ENCODE measurements at places on chromosomes 3 and 15.

DNA sequence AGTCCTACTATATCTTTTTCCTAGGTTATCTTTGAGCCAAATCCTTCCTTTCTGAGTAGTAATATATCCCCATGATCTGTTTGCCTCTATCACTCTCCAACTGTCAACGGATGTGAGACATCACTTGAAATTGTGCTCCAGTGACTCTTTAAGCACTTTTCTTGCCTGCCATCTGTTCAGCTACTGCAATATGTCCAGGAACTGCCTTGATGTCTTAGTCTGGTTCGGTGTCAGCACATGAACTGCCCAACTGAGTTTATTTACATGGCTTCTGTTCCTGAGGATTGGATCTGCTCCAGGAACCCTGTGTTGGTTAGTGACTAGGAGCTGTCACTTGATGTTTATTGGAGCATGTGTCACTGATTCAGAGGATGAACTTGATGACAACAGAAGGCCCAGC lies 116.5 kb downstream of the SLC9A9 start:
- peak; percentile 99 for DNase-seq

GRCh38 chr3:150215616-150216015 lies 192.5 kb upstream of the TSC22D2 start:
- no peak for DNase-seq

- no peak for DNase-seq
Observed at GRCh38 chr3:27034255-27034654, 334.9 kb downstream of the NEK10 start.

DNA sequence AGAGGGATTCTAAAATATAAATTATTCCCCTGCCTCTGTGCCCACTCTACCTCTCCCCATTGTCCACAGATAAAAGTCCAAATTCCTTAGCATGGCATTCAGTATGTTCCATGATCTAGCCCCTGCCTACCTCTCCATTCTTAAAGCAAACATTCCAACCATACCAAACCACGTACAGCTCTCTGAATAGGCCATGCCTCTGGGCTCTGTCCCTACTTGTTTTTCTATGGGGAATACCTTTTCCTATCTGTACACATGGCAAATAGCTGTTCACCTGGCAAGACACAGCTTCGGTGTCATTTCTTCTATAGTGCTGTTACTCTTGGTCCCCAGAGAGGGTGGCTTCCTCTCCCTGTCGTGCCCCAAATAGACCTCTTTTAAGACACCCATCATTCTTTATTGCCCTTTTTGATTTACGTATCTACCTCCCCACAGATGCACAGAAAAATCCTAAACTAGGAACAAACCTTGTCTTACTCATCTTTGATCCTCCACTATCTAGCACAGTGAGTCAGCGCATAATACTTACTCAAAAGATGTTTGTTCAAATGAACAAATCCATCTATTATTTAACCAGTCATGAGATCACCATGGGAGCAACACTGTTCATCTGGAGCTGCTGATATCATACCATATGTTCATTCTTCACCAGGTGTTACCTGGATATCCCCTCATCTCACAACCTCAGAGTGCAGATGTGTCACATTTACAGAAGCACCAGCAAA lies 329.8 kb downstream of the THSD4 start:
- no peak for DNase-seq

GRCh38 chr3:119639494-119640350 lies 20.7 kb downstream of the POPDC2 start:
- no peak for DNase-seq

DNA sequence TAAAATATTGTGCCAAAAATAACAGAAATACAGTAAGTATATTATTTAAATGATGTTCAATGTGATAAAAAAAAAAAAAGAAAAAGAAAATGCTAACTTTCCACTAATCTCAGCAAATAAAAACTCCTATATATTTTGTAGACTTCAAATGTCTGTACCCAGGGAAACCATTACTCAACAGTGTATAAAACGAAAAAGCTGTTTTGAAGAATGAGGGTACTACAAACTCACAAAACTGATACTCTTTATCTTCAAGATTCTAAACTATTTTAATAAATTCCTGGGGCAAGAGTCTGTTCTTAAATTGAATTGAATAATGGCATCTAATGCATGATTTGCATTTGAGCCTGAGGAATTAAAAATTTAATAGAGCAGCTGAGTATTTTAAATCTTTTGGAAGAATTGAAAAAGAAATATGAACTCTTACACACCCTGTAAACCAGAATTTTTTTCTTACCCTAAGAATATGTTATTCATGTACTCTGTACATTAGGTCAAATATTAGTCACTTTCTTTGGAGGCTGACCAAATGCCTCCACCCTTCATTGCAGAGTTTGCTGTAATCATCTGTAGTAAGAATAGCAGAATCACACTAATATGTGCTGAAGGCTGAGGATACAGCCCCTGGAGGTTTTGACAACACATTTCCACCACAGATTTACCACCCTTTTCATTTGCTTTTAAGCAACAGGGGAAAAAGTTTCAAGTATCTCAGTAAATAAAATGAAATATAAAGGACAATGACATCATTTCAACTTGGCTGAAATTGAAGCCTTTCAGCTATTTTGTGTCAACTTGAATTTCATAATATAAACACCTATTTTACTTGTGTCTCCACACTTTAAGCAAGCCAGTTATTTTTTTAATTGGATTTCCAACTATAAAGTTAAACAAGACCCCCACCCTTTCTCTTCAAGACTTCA lies 79.7 kb downstream of the FBN1 start:
- DNase-seq, result no peak

- DNase-seq, result no peak
Observed at GRCh38 chr3:33299395-33300081, 22.3 kb downstream of the FBXL2 start.

DNA sequence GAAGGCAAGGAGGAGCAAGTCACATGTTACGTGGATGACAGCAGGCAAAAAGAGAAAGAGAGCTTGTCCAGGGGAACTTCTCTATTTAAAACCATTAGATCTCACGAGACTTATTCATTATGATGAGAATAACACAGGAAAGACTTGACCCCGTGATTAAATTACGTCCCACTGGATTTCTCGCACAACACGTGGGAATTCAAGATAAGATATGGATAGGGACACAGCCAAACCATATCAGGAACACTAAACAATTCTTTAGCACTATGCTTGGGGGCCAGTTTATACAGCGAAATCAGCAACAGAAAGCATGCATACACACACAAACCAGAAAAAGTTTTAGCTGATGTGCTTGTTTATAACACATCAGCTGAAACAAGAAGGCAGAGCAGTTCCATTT lies 704.2 kb downstream of the OTOL1 start:
- no peak for DNase-seq

- no peak for DNase-seq
Observed at GRCh38 chr3:141462176-141462859, 24.5 kb upstream of the RASA2 start.

DNA sequence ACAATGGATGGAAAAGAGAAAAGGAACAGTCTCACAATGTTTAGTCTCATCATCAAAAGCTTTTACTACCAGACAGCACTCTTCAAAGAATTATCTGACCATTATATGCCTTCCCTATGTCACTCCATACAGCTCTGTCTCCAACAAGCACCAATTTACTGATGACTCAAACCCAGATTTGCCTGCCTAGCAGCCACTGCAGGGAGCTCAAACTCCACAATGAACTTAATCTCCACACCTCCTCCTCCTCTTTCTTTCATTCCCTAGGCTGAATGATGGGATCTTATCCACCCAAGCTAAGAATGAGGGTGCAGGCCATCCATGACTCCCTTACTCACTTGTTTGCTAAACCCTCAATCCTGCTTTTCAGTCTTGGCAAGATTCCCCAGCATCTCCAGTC lies 45.5 kb downstream of the NBEAL2 start:
- DNase-seq, result no peak

DNA sequence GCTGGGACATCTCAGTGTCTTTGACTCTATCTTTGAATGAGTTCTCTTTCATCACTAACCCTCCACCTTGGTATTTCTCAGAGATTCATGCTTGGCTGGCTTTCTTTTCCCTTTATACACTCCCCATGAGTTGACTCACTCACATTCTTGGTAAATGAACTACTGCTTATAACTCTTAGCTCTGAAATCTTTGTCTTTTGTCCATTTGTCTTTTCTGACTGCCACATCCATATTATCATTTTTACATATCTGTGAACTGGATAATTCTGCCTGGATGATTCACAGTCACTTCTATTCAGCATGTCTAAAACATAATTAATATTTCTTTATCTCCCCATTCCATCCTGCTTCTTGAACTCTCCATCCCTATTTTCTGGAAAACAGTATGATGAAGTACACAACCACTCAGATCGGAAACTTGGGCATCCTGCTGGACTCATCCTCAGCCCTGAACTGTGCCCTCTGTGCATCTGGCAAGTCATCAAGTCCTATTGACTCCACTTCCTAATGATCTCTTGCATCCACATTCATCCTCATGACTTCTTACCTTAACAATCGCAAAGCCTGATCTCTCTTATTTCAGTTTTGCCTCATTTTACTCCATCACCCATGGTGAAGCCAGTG lies 66.9 kb downstream of the KCNAB1 start:
- DNase-seq, result no peak

DNA sequence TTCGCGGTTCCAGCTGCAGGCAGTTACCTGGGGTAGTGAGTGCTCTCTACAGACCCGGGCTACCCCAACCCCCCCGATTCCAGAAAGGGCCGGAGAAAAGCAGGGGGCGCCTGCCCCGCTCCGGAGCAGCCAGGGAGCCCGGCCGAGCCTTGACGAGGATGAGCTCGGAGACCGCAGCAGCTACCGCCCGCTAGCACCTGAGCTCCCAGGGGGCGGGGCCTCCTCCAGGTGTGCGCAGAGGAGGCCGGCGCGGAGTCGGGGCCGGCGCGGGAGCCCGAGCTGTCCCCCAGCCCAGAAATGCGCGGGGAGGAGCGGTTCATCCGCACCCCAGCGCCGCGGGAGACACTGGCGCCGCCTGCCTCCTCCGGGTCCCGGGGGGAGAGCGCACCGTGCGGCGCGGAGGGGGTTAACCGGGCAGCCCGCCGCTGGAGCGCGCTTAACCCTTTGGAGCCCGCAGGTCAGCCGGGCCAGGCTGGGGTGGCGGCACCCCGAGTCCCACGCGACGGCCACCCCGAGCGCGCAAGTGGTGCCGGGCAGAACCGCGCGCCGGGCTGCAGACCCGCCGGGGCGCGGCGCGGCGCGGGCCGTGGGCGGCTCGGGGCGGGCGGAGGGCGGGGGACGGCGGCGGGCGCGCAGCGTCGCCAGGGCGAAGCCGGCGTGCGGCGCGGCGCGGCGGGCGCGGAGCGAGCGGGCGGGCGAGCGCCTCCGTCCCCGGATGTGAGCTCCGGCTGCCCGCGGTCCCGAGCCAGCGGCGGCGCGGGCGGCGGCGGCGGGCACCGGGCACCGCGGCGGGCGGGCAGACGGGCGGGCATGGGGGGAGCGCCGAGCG lies at the start of gene CACNA1D:
CACNA1D (plus strand) TSS at position 649 of the 829 bp plus-strand sequence. CDS start 556 bp downstream, outside the sequence.
- DNase-seq, result peak; percentile 45

- DNase-seq, result no peak
Observed at GRCh38 chr3:170692720-170693119, 106.8 kb upstream of the SLC7A14 start.

GRCh38 chr15:70514251-70514650 lies 249.1 kb downstream of the UACA start:
- DNase-seq, result no peak

- no peak for DNase-seq
Observed at GRCh38 chr3:76495216-76495615, 544.7 kb upstream of the ROBO2 start.

DNA sequence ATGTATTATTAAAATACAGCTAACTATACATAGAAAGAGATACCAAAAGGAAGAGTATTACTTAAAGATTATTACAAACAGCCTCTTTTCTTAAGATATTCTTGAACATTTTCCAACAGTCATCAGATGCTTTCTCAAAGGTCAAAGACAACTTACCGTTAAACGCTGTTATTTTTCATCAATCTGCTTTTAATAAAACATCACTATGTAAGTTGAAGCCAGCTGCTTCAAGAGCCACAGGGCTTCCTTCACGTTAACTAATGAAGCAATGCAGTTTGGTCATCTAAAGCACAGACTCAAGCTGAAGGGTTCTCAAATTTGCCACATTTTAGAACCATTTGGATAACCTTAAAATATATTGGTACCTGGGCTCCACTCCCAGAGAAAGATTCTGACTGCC lies 578.8 kb downstream of the ROBO2 start:
- no peak for DNase-seq

- DNase-seq, result no peak
Observed at GRCh38 chr3:179819379-179819778, 166.5 kb downstream of the USP13 start.

DNA sequence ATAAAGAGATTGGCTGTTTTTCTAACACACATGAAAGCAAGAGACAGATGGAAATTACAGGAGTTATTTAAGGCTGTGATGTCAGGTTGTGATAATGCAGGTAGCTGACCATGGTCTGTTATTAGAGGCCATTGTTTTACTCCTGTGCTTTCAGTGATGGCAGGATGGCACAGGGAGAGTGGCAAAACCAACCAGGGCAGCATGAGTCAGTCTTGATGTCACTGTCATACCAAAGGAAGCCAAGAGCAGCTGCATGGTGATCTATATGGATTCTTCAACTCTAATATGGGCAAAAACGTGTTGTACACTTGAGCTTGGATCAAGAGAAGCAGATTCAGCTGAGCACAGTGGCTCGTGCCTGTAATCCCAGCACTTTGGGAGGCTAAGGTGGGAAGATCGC lies 91.8 kb upstream of the LMOD3 start:
- DNase-seq, result no peak

- no peak for DNase-seq
Observed at GRCh38 chr3:14238356-14238755, 59.7 kb downstream of the LSM3 start.

DNA sequence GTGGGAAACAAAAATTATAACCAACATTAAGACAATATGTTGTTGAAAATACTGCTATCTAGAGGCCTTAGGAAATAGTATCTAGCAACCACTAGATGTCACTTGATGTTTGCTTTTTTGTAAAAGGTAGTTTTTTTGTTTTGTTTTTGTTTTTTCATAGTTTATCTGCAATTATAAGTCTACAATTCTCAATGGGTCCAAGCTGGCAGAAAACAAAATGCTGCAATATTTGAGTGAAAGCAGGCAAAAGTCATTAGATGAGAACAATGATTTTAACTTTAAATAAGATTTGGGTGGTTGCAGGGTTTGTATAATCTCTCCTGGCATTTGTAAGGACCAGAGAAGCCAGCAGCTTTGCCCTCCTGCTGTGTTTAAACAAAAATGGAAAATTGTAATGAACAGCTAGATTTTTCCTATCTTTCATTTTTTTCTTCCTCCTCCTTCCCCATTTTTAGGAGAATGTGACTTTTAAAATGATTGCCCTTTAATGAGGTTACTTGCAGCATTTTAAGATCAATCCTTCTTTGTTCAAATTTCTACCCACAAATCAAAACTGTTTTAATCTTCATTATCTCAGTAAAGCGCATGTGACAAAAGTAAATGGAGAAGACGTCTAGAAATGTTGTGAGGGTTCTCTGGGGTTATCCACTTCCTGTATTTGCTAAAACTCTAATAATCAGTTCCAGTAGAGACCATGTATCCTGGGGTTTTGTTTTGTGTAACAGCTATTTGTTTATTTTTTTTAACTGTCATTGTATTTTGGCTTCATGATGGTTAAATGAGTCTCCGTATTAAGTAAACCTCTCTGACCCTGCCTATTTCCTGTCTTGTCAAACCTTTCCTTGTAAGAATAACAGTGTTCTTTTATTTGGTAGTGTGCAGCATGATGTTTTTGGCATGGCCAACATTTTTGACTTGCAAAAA lies 27.3 kb downstream of the DUT start:
- DNase-seq, result peak; percentile 21

Data from G401 (cell line).